OCI-LY7 (cell line): ENCODE measurements at places on chromosomes 5 and 9. TPM values are rescaled to one million over a fixed set of nuclear protein-coding genes. Genes with fewer than 3 reads are reported as not detected.

The PRRT1B gene
- not detected in 2 replicates for total RNA-seq

GRCh38 chr5:95728494-95729114 is 2.5 kb upstream of the RHOBTB3 start:
- DNase-seq = no peak

The C1QTNF2 gene
- not detected in 2 replicates for total RNA-seq

DNA sequence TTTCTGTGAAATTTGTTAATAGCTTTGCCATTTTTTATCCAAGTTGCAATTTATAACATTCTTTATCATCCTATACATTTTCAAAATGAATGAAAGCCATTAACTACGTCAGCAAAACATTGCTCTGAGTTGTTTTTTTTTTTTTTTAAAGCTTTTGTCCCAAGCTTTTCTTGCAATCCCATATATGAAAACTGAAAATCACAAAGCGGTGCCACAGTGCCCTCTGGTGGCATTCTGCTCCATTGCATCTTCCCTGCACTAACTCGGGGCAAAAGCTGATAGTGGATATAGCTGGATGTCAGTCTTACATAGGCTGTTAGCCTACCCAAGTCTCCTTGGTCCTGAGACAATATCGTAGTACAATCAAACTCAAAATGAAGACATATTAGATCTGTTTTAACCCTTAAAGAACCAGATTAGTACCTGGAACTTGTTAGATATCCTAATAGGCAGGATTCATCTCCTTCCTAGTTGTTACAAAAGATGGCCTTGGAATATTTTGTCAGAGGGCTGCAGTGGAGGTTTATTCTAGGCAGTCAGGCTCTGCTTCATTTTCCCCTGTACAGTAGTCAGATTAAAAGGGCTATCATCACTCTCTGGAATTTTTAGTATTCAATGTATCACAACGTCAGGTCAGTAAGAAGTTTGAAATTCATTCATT is 669.9 kb downstream of the PTPRD start:
- peak; percentile 57 for DNase-seq

The ANKRD31 gene
- 0.13 TPM in 1 of 2 replicates, not detected in the other for total RNA-seq

DNA sequence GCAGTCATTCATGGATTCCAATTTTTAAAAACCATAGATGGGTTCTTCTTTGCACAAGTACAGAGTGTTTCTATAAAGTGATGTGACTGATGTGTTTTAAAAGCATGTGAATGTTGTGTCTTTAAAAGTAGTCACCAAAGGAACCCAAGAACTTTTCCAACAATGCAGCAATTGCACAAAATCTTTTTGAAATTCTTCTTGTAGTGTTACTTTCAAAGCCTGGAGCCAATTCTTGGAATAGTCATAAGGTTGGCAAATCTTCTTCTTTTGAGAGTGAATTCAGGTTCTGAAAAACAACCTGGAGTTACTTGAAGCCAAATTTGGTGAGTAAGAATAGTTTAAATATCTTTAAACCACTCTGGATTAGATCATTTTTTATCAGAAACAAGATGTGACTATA is 10.5 kb downstream of the GRAMD2B start:
- no peak for DNase-seq

GRCh38 chr5:167014401-167015056 is 1276.9 kb upstream of the WWC1 start:
- no peak for DNase-seq

- DNase-seq = no peak
Measured at GRCh38 chr9:128481561-128481960, 23.0 kb upstream of the GLE1 start.

GRCh38 chr5:180105827-180106312 is 34.3 kb upstream of the RNF130 start:
- no peak for DNase-seq

- DNase-seq = no peak
Measured at GRCh38 chr5:115379622-115380344, 83.3 kb upstream of the CCDC112 start.

DNA sequence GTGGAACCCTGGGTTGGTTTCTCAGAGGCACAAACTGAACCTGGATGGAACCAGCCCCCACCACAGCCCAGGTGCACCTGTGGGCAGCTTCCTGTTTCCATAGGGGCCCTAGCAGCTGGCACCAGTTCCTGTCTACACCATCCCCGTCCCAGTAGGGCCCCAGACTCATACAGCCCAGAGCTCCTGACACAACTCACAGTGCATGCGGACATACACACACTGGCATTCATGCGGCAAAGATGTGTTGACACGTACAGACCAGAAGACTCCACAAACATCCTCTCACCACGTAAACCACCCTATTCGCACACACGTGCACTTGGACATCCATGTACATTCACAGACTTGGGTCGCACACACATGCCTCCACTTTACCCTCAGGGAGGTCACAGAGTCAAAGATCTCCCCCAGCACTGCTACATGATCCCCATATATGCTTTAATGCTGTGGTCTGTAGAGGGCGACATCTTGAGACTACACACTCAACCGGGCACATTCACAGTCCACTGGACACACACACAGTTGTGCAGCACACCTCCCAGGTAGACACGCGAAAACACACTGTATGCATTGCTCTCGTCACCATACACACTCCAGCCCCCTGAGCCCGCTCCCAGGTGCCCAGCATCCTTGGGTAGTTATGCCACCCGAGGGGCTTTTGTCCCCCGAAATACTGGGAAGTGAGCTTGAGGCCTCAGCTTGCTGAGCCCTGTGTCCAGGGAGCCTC is 22.4 kb downstream of the CXXC5 start:
- DNase-seq = peak; percentile 98

- no peak for DNase-seq
Measured at GRCh38 chr9:96193236-96193755, 108.7 kb downstream of the HSD17B3 start.

DNA sequence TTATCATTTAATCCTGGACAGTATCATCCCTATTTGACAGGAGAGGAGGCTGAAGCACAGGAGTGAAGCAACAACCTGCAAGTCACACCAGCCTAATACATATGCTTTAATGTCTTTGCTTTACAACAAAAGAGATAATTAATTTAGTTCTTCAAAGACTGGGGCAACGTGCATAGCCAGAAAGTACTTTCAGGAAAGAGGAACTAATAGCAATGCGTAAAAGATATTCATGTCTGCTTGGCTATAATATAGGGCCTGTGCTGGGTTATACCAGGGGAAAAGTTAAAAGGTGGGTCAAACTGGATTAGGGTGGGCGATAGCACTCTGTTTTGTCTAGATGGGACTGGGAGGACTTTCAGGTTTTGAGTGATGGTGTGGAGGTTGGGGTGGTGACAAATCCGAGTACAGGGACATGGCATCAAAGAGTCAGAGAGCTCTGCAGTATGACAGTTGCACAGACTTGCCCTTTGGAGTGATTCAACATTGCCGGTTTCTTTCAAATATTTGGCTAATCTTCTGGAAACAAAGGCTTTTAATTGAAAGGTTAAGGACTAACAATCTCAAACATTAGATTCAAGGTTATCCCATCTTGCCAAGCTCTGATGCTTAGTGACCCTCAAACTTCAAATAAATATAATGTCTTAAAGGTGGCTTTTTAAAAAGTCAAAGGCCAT is 11.9 kb downstream of the DAB2 start:
- DNase-seq = no peak

DNA sequence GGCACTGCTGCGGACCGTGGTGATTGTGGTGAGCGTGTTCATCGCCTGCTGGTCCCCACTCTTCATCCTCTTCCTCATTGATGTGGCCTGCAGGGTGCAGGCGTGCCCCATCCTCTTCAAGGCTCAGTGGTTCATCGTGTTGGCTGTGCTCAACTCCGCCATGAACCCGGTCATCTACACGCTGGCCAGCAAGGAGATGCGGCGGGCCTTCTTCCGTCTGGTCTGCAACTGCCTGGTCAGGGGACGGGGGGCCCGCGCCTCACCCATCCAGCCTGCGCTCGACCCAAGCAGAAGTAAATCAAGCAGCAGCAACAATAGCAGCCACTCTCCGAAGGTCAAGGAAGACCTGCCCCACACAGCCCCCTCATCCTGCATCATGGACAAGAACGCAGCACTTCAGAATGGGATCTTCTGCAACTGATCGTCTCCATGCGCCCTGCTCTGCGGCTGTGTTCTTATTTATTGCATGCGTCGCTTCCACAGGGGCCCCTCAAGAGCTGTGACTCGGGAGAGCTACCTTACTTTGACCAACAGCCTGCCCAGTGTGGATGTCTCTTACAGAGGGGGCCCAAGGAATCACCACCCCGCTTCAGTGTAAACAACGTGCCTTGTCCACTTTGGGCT is 10.8 kb downstream of the S1PR3 start:
- DNase-seq = no peak

GRCh38 chr9:121672213-121672612 is 20.8 kb downstream of the DAB2IP start:
- DNase-seq = no peak

GRCh38 chr9:26260238-26260637 is 582.0 kb upstream of the TUSC1 start:
- no peak for DNase-seq

The PCDHB15 gene
- not detected in 2 replicates for total RNA-seq

DNA sequence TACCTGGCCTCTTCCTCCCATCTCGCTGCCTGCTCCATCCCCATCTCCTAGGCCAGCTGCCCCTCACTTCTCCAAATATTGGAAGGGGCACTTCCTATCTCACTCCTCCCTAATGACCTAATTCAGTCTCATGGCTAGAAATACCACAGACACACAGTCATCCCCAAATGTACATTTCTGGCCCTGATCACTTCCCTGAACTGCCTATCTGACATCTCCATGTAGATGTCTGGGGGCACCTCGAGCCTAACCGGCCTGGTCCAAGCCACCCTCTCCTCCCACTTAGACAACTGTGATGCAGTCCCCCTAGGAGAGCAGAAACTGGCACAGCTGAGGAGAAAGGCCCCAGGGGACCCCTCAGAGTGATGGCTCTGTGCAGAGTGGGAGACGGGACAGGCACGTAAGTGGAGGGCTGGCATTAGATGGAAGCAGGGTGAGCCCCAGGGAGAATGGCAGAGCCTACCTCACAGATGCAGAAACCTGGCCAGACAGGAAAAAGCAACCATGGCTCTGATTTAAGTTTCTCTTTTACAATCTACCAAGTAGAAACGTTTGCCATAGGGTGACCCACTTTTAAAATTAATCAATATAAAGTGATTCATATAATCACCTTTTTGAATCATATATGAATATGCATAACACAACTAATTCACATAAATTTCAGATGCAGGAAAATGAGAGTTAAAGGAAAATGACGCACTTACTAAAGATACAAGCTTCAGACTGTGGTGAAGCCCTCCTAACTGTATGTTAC is 22.1 kb downstream of the CAMSAP1 start:
- no peak for DNase-seq

DNA sequence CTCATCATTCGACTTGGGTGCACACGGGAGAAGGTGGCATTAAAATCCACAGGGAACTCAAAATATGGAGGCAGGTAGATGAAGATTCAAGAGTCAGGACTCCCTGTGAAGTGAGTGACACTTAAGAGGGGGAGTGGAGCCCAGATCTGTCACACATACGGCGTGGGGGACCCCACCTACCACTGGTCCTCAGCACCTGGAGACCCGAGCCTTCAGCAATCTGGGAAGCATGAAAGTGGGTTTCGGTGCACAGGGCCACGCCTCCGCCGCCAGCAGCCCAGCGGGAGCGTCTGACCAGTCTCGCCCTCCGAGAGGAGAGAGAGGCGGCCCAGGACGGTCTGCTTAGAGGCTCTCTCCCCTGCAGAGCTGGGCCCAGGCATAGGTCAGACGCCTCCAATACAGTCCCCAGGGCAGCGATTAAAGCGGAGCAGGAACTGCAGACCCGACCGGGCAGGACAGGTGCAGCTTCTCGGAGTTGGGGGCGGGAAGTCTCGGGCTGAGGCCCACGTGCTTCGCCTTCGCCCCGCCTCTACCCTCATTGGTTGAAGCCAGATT is 639 bp upstream of the SLC2A8 start:
- no peak for DNase-seq

The PHF24 gene
- not detected in 2 replicates for total RNA-seq

- no peak for DNase-seq
Measured at GRCh38 chr5:44046619-44047364, 342.4 kb downstream of the FGF10 start.

- no peak for DNase-seq
Measured at GRCh38 chr5:102547141-102548035, 48.6 kb upstream of the SLCO6A1 start.

The ZFP2 gene
- 0.32 TPM in 1 of 2 replicates, not detected in the other for total RNA-seq

DNA sequence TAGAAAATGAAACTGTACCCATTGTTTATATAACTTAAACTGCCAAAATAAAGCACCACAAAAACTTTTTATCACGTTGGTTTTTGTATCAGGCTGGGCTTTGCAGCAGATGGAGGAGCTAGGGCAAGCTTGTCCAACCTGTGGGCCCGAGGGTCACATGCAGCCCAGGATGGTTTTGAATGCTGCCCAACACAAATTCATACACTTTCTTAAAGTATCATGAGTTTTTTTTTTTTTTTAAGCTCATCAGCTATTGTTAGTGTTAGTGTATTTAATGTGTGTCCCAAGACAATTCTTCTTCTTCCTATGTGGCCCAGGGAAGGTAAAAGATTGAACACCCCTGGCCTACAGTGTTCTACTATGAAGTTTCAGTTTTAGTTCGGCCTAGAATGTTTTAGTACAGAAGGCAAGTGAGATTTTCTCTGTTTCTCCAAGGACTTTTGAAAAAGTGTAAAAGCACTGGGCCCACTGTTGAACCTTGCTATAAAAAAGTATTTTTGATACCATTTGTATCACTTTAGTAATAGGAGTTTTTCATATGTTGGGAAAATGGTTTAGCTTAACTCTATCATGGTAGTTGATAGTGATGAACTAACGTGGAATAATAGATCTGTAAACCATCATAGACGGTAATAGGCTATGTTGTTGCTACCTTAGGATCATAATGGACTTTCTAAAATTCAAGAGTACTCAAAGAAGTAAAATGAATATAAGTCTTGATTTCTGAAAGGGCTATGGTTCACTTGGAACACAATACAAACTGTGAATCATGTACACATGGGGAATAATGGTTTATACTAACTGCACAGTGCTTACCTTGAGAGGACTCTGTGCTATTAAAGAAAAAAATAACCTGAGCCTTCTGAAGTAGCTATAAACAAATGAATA is 2.9 kb downstream of the CDKN2A start:
- peak; percentile 17 for DNase-seq

The DRD1 gene
- total RNA-seq = not detected in 2 replicates

GRCh38 chr9:99911600-99911999 is 5.1 kb downstream of the STX17 start:
- DNase-seq = no peak

- DNase-seq = no peak
Measured at GRCh38 chr5:141640698-141641097, 3.9 kb downstream of the RELL2 start.

GRCh38 chr5:93721511-93721910 is 19.9 kb downstream of the POU5F2 start:
- DNase-seq = no peak

- peak; percentile 38 for DNase-seq
Measured at GRCh38 chr5:39547553-39548154, 122.9 kb upstream of the DAB2 start.

- no peak for DNase-seq
Measured at GRCh38 chr5:89596821-89597220, 713.8 kb upstream of the MEF2C start.

The PLEKHG4B gene
- 0.30 and 0.31 TPM in 2 replicates for total RNA-seq

- DNase-seq = no peak
Measured at GRCh38 chr5:149930749-149931574, 13.6 kb downstream of the PDE6A start.
